ENCODE measurements at places on chromosomes 3 and 15.
A peak's percentile ranks its signal among the peaks of the same experiment; 100 is the strongest.

- no peak for DNase-seq
Observed at GRCh38 chr3:50587806-50588758, 18.8 kb downstream of the HEMK1 start.

DNA sequence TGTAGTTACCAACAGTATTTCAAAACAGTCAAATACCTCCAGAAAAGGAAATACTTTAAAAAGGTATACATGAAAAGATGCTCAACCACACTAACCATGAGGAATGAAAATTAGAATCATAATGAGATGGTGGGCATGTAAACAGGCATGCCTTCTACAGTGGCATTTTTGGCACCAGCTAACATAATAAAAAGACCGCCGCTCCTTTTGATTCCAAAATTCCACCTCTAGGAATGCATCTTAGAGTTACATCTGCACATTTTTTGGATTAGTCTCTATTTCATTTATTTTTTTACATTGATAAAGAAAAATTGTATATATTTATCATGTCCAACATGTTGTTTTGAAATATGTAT, 37.0 kb upstream of the SPTBN5 start:
- no peak for DNase-seq

GRCh38 chr3:50147861-50148260, 7.3 kb upstream of the SEMA3F start:
- no peak for DNase-seq

DNA sequence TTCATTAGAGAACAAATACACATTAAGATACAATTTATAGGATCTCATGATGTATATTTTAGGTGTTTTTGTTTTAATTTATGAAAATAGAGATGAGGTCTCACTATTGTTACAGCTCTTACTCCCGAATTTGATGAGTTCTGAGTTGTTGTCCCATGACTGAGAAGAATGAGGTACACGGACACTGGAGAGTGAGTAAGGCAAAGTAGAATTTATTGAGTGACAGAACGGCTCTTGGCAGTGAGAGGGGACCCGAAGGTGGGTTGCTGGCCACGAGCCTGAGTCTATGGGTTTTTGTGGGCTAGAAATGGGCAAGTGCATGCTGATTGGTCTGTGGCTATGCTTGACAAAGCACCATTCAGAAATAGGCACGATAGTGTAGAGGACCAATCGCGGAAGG, 3.1 kb upstream of the RNF168 start:
- DNase-seq: no peak

- DNase-seq: peak; percentile 23
Observed at GRCh38 chr3:12752809-12753208, 6.2 kb downstream of the TMEM40 start.

DNA sequence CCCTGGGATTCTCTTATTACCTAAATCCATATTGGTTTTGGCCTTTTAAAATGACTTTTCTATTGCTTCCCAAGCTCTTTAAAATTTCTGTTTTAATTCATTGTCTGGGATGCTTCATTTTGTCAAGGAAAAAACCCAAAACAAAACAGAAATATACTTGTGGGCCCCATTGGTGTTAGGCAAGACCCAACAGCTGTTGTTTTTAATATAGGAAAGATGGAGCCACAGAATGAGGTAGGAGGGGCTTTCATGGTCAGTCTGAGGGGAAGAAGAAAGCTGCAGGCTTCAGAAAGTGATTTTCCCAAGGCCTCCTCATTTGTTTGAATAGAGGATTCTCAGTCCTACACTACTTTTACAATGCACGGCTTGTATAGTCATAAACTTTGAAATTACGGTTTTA, 180.5 kb downstream of the MCTP2 start:
- DNase-seq: no peak

DNA sequence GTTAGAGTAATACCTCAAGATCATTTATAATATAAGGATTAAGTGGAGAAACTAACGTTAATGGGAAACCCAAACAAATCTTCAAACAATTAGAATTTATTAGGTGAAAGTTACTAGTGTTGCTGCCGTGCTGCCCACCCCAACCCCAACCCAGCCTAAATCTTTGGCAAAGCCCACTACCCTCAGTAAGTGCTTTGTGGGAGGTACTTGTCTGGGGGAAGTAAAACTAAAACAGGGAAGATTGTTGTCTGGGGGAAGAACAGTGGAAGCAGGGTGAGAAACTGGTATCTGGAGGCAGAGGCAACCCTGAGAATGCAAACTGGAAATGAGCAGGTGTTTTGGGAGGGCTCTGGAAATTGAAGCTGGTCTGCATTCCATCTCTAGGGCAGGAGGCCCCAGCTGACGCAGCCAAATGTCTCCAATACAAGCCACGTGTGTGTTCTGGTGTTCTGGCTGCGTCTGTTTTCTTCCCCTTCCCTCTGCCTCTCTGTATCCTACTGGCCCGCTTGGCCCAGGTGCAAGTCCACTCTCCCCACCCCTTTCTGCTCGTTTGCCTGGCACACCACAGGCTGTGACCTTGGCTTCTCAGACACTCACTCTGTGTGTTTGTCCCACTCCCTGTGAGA, 32.7 kb downstream of the FEM1B start:
- no peak for DNase-seq

DNA sequence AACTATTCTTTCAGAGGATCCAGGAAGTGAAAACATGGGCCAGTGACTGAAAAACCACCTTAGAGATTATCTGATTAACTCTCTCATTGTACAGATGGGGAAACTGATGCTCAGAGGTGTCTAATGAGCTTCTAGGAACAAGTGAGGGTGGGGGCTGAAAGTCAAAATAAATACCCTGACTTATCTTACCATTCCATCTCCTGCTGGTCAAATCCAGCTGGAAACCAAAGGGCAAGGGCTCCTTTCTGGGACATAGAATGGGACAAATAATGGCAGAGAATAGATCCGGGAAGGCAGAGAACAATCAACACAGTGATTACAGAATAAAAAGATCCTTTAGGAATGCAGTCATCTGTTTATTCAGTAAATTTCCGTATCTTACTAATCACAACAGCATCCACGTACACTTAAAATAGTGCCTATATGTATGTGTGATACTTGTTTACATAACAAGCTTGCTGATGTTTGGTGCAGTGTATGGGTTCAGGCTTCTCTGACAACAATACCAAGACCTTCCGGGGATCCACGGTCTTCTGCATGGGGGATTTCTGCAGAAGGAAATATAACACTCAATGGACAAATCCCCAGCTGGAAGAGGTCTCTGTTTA, 173.2 kb downstream of the THSD4 start:
- peak; percentile 34 for DNase-seq

All from adipocyte (in vitro differentiated cells).